ENCODE measurements at places on chromosomes 2 and 18. TPM values are rescaled to one million over a fixed set of nuclear protein-coding genes. Genes with fewer than 3 reads are reported as not detected.

Gene GREB1
- total RNA-seq, result 0.05 TPM

Gene GEN1
- 30.9 TPM for total RNA-seq

Gene ME2
- 141 TPM for total RNA-seq

Gene ASPRV1
- total RNA-seq, result 1.4 TPM

Gene ZAP70
- 240 TPM for total RNA-seq

Gene QPCT
- total RNA-seq, result 2.1 TPM

Gene SLC1A4
- 12.4 TPM for total RNA-seq

Gene SSB
- 113 TPM for total RNA-seq

Gene PTH2R
- total RNA-seq, result 0.07 TPM

Gene IL37
- not detected for total RNA-seq
